ENCODE measurements at places on chromosomes 1 and 21.
A peak's percentile ranks its signal among the peaks of the same experiment; 100 is the strongest.

DNA sequence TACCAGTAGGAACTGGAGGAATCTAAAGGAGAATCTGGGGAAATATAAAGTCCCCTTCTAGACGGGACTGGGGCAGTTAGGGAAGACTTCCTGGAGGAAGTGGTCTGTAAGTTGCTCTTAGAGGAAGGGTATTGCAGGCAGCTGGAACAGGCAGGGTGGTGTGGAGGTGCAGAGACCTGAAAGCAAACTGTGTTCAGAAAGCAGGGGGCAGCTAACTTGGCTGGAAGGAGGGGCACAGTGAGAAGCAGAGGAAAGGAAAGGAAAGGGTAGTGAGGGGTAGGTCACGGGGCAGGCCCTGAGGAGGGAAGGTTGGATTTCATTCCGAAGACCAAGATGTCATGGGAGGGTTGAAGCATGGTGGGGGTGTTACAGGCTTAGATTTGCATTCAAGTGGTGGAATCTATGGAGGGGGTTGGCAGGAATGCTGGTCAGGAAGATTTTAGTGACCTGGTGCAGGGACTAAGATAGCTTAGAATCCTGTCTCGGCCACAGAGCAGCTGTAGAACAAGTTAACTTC lies 240.7 kb downstream of the FOXD2 start:
- DNase-seq, result no peak

DNA sequence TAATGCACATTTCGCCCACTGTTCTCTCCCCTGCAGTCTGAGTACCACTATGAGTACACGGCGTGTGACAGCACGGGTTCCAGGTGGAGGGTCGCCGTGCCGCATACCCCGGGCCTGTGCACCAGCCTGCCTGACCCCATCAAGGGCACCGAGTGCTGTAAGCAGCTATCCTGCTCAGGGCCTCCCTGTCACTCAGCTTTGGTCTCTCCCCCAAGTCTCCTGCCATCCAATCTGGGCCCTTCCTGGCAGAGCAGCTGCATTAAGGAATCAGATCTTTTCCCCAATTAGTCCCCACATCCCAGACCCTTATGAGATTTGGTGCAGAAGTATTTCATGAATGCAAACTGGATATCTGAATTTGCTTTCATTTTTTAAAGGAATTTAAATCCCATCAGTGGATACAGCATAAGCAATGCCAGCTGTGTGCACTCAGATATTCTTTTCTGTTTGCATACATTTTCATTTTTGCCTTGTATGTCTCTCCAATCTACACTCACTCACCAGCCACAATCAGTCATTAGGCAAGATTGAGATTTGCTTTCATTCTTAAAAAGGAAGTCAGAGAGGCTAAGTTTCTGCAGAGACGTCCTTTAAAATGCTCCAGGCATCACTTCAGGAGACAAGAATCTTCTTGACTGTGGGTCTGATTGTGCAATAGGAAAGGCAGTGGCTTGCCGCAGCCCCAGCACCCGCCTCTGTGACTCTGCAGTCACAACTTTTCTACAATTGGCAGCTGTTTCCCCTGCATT lies 48.1 kb downstream of the ELAPOR1 start:
- DNase-seq, result peak; percentile 30

- DNase-seq, result no peak
Observed at GRCh38 chr21:22224261-22224660, 1226.1 kb downstream of the NCAM2 start.

GRCh38 chr1:34923490-34923889 lies 6.0 kb downstream of the DLGAP3 start:
- no peak for DNase-seq

DNA sequence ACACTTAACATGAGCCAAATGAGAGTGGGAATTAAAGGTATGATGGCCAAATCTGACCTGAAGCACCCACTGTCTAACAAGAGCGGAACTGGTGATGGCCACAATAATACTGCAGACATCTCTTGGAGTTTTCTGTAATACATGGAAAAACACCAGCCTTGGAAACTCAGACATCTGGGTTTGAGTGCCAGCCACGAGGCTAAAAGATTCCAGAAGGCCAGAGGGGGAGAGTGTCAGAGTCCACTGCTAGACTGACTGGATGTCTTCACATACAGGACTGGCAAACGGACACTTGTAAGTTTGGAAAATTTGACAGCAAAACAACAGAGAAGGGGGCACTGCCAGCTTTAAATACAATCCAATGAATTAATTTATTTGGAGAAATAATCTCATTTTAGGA lies 175.1 kb downstream of the ADSS2 start:
- DNase-seq, result no peak

DNA sequence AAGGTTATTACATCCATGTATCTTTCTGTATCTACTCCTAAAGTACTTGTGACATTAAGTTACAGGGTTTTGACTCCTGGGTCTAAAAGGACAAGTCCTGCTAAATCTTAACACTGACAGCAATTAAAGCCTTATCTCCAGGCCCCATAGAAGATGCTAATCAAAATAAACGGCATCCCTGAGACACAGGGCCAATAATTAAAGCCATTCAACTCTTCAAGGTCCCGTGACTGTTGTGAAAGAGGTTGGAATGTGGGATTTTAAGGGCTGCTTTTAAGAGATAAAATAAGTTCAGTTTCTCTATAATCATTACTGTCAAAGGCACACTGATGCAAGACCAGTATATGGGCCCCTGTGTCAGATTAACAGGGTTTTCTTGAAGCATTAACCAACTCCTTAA lies 8.3 kb downstream of the DNAI4 start:
- no peak for DNase-seq

GRCh38 chr1:224432672-224433040 lies 1.9 kb downstream of the WDR26 start:
- DNase-seq, result peak; percentile 9

- no peak for DNase-seq
Observed at GRCh38 chr1:43235040-43235439, 34.7 kb upstream of the TMEM125 start.

DNA sequence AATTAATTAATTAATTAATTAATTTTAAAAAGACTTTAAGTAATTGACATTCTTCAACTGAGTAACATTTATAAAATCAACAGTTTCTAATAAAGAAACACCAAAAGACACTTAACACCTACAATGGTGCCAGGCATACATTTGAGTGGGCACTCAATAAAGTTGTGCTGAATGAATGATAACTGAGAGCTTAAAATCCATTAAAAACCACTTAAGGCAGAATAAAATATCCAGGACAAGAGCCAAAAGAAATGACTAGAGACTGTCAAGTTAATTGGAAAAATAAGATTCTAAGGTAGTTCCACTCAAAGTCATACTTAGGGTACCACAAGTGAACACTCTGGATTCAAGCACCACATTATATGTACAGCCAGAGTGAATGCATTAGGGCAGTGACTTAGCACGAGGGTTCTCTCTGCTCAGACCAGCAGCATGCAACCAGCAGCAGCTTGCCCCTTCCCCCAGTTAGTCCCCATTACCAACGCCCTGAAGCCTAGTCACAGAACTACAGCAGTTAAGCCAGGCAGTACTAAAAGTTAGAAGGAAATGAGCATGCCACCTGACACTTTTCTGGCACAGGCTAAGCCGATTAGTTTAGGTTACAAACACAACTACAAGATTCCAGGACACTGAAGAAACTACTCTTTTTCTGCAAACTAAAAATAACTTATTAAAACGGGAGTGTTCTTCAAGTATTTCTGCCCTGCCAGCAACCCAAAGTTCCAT lies 46.5 kb downstream of the LUZP1 start:
- DNase-seq, result no peak

- DNase-seq, result no peak
Observed at GRCh38 chr1:21124846-21125245, 51.9 kb downstream of the EIF4G3 start.

DNA sequence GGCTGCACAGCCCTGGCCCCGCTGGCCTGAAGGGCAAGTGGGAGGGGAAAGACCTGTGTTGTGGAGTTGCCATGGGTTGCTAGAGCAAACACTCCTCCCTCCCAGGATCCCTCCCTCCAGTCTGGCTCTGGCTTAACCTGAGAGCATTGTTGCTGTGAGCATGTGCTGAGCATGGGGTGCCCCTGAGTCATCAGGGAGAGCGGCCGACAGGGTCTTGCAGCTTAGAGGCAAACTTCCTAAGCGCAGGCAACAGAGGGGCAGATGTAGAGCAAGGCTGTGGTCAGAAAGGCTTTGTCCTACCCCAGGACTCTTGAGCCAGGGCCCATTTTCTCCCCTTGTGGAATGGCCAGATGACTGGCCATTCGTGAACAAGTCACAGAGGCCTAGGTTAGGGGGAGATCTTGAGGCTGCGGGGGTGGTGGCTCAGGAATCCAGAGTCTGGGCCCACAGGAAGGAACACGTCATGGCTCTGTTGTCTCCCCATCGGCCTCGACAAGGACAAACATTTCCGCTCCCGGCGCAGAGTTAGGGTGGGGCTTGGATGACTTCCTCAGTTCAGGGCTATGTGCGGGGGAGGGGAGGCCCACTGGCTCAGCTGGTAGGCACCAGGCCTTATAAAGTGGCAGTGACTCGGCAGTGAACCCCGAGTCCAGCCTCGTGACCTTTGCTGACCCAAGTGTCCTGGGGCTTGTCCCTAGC lies 362 bp upstream of the DYNLT4 start:
- peak; percentile 97 for DNase-seq

- DNase-seq, result peak; percentile 19
Observed at GRCh38 chr1:52674497-52675384, 23.4 kb downstream of the COA7 start.

DNA sequence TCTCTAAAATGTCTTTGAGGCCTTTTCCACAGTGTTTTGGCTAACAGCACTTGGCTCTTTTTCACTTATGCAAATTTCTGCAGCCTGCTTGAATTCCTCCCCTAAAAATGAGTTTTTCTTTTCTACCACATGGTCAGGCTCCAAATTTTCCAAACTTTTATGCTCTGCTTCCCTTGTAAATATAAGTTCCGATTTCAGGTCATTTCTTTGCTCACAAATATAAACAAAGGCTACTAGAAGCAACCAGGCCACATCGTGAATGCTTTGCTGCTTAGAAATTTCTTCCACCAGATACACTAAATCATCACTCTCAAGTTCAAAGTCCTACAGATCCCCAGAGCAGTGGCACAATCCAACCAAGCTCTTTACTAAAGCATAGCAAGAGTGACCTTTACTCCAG lies 28.1 kb upstream of the BTG3 start:
- no peak for DNase-seq

- no peak for DNase-seq
Observed at GRCh38 chr1:53956308-53957168, 10.4 kb downstream of the LRRC42 start.

DNA sequence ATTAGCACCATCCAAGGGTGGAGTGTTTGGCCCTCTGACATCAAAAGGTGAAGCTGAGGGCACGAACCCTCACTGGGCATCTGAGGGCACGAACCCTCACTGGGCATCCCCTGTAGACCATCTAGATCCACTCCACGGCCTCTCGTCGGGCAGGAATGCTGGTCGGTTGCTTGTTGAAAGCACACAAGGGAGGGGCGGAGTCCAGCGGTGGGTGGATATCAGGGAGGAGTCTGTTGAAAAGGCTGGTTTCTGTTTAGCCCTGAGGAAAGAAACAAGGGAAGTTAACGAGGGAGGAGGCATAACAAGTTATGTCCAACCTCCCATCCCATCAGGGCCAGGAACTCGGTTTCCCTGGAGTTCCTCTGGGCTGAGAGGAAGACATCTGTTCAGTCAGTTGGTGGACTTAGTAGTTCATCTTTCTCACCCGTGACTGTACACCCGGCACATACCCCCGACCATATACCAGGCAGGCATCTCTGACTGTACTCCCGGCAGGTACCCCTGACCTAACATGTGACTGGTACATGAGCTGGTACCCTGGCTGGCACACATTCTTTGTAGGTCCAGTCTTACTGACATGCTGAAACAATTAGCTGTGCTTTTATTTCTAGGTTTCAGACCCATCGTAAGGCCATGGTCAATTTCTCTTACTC lies 32.1 kb upstream of the PDE9A start:
- no peak for DNase-seq

DNA sequence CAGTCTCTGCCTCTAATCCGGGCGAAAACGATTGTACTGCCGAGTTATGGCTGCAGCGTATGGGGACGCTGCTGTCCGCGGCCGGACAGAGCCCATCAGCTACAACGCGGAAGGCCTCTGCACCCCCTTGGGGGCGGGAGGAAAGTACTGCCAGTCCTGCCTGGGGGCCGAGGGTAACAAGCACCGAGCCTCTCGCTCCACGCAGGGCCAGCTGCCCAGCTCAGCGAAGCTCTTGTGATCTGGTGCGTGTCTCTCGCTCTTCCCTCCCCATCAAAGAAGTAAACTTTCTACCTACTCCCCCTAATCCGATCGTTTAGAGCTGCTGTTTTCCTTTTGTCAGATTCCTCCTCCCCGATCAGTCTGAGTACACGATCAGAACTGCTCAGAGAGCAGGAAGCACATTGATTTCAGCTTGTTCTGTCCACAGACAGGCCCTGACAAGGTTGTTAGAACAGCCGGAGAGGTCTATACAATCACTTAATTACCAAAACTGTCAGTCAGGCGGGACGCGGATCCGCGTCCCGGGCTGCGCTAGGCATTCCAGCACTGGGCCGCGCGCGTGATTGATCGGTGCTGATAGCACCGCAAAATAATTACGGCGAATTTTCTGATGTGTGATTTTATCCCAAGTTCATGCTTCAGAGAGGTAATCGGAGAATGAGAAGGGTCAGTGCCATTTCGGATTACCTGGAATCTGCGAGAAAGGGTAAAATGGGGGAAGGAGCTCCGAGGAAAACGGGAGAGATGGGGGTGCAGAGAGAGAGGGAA lies 8.7 kb upstream of the BARHL2 start:
- no peak for DNase-seq

DNA sequence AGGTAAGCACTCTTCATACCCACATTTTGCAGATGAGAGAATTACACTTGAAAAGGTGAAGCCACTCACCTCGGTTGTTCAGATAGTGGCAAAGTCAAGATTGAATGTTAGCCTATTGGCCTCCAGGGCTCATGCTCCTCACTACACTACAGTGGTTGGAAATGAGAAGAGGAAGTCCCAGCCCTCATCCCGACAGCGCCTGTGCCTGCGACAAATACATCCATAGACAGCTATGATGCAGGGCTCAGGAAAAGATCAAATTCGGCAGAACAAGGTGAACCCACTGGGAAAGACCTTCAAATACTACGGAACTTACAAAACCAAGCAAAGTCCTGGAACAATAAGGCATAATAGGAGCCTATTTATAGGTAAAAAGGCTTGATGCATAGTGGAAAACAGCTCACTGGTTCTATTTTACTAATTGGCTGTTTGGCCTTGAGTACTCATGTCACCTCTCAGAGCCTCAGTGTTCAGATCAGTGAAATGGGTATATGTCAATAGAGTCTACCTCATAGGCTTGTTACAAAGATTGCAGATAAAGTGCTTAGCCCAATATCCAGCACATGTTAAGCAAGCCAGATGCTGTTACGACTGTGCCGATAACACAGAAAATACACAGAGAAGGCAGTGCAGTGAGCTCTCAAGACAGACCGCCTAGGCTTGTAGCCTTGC lies 3.5 kb downstream of the SPOCD1 start:
- DNase-seq, result no peak

DNA sequence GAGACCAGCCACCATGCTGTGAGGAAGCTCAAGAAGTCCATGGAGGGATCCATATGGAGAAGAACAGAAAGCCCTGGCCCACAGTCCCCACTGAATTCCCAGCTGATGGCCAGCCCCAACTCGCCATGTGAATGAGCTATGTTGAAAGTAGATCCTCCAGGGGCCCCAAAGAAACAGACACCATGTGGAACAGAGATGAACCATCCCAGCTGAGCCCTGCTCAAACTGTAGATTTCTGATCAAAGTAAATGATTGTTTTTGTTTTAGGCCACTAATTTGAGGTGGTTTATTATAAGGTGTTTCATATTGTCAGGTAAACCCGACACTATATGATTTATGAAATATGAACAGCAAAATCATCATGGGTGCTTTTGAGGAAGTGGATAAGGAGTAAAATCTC lies 32.8 kb downstream of the SYT2 start:
- DNase-seq, result no peak

All from CD4-positive, alpha-beta T cell treated with Interleukin-2 at 100 ng/mL for 4 hours (primary cell).